C1 segment of cervical spinal cord (tissue), 14 donors: ENCODE measurements at places on chromosomes 12 and 14.

GRCh38 chr12:121673013-121673511 is 3.6 kb upstream of the MORN3 start:
- DNase-seq, result no peak

DNA sequence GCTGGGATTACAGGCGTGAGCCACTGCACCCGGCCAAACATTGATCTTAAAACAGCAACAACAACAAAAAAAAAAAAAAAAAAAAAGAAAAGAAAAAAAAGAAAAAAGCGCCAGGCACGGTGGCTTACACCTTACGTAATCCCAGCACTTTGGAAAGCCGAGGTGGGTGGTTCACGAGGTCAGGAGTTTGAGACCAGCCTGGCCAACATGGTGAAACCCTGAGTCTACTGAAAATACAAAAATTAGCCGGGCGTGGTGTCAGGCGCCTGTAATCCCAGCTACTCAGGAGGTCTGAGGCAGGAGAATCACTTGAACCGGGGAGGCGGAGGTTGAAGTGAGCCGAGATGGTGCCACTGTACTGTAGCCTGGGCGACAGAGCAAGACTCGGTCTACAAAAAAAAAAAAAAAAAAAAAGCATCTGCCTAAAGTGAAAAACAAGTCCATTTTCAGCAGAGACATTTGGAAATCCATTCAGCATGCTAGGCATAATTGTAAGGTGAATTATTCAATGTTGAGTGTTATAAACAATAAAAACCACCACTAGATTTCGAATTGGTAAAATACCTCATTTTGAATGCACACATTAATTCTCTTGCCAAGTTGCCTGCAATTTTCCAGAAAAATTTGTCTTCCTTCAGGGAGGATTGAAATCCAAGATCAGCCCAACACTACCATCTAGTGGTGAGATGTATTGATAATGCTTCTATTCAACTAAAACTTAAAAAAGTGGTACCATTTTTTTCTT is 8.0 kb upstream of the CERS5 start:
- DNase-seq, result peak; percentile 17

GRCh38 chr12:130447655-130447965 is 109.9 kb downstream of the PIWIL1 start:
- DNase-seq, result no peak

GRCh38 chr12:96197503-96198272 is 3.5 kb downstream of the ELK3 start:
- no peak for DNase-seq

DNA sequence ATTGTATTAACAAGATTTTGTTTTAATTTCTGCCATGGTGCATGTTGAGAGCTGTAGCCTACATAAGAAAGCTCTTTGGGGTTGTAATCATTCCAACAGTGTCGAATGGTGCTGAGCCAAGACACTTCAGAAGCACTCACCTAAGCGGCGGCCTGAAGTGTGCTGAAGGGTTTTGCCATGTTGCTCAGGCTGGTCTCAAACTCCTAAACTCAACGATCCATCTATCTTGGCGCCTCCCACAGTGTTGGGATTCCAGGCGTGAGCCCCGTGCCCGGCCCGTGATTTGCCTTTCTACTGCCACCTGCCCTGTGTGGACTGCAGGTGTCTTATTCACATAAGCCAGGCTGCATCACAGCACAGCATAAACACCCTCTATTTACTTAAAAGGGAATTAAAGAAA is 48.9 kb downstream of the AMN start:
- DNase-seq, result no peak

DNA sequence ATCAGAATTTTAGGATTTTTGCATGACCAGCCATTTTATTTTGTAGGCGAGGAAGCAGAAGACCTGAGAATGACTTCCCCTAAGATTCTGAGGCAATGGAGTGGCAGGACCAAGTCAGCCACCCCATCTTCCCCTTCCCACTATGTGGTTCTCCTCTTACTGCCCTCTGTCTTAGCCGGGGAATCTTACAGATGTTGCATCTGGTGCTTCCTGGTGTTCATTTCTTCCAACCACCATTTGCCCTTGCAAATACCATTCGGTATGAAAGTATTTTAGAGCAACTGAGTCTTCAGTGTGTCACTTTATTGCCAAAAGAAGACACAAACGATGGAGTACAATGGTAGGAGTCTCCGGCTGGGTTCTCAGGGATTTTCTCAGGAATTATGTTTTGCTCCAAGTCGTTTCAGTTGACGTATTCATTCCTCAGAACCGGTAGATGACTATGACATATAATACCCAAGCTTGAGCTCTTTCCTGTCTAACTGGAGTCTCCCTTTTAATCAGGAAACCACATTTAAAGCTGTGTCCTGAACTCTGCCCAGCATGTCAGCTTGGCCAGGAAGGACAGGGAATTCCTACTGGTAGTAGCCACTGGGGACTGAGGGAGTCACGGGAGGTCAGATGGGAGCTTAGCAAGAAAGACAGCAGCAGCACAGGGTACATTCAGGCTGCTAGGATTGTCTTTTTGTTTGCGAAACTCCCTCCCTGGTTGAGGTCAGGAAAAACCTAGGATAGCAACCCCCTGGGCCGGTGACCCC is 87.0 kb downstream of the SAMD4A start:
- no peak for DNase-seq

DNA sequence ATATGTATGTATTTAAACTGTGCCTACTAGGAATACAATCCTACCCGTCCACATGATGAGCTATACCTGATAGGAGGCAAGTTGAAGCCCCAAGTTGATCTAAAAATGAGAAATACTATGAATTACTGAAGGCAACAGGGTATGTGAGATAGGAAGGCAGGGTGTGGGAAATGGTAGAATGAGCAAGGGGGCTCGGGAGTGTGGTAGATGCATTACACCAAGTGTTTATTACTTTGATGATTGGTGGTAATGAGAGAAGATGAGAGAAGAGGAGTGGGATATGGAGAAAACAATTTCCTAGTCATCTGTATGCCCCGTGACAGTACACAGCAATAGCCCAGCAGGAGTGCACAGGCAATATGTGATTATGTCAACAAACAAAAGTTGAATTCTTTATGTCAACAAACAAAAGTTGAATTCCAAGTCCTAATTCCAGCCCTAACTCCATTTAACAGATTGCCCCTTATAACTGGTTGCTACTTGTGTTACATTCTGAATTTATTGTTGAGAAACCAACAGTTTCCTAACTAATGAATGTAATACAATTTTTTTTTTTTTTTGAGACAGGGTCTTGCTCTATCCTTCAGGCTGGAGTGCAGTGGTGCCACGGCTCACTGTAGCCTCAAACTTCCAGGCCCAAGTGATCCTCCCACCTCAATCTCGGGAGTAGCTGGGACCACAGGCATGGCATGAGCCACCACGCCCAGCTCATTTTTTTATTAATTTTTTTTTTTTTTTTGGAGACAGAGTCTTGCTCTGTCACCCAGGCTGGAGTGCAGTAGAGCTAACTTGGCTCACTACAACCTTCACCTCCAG is 2.5 kb downstream of the LPCAT3 start:
- DNase-seq, result no peak

- no peak for DNase-seq
Observed at GRCh38 chr14:83101846-83102245, 1568.2 kb upstream of the SEL1L start.

- DNase-seq, result no peak
Observed at GRCh38 chr12:62977418-62977817, 42.5 kb upstream of the PPM1H start.
